ENCODE measurements at places on chromosomes 3 and 15.
A peak's percentile ranks its signal among the peaks of the same experiment; 100 is the strongest.

- no peak for DNase-seq
Observed at GRCh38 chr3:17154941-17155340, 270.2 kb downstream of the PLCL2 start.

DNA sequence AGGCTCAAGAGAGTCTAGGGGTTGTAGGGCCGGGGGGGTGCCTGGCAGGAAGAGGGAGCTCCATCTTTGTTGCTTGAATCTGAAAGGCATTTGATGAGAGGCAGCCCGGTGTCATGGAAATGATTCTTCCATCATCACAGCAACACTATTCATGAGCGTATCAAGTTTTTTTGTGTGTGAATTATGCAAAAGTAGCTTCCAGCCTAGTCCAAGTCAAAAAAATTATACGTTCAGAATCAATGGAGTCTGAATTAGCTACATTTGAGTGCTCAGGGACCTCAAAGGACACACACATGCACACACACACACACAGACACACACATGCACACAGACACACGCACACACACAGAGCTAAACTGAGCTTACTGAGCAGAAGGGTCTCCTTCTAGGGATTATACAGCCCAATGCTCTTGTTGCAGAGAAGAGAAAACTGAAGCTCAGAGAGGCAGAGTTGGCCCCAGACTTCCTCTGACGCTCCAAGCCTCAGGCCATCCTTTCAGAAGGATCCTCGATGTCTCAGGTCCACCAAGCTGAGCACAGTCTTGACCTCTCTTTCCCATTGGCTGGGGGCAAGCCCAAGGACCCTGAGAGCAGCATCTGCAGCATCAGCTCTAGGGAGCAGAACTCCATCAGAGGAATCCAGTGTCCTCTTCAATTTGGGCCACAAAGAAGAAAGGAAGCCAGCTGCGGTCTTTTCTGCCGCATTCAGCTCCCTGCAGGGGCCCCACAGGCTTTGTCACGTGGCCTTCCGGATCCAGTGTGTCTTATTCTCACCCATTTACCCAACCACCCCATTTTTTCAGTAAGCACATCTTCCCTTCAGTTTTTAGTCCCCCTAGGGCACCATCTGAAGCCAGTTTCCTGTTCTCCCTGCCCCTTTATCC is 228.0 kb downstream of the UACA start:
- peak; percentile 27 for DNase-seq

DNA sequence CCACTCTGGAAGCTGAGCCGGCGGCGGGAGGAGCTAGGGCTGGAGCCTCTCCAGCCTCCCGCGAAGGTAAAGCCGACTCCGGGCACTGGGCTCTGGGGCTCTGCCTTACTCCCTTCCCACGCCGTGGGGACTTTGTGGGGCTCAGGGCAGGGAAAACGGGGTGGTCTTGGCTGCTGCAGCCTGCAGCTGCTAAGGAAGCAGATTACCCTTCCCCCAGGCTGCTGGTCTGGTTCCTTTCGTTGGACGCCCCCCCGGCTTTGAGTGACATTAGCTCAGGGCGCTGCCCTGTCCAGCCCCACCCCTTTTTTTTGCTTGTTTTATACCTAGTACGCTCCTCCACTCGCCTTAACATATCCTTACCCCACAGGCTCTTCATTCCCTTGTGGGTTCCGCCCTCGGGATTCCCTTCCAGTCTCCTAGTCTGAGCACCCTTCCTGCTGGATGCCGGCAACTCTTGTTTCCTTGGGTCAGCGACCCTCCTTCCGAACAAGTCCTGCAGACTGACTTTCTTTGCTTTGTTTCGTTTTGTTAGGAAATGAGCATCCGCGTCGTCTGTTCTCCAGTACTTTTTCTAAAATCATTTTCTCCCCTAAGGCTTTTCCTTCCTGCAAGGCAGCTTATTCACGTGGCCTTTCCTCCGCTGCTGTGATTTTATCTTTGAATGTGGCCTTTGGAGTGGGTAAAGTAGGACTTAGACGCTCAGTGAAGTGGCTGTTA is 551 bp downstream of the DNAJC13 start:
- DNase-seq, result no peak

- no peak for DNase-seq
Observed at GRCh38 chr3:53244271-53244670, 11.6 kb downstream of the TKT start.

- no peak for DNase-seq
Observed at GRCh38 chr3:37971467-37971866, 19.1 kb upstream of the VILL start.

- no peak for DNase-seq
Observed at GRCh38 chr3:188349933-188350332, 196.0 kb downstream of the LPP start.

GRCh38 chr3:138036572-138036971 is 26.6 kb downstream of the CLDN18 start:
- no peak for DNase-seq

GRCh38 chr3:52108302-52109232 is 45.7 kb downstream of the POC1A start:
- no peak for DNase-seq

DNA sequence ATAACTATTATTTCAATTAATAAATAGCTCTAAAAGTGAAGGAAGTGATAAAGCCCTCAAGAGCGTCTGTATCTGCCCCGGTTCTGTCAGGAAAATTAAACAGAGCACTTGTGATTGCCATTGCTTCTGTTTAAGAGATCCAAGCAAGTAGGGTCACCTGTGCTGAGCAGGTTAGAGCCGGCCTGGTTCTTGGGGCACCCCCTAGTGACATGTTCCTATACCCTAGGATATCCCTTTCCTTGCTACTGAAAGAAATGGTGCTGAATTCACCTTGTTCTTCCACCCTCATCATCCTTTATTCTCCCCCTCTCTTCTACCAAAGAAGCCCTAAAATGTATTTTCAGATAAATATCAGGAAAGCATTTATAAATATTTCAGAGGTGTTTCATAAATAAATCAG is 323.5 kb downstream of the RORA start:
- DNase-seq, result no peak
